ENCODE measurements at places on chromosomes 2 and 18. TPM values are rescaled to one million over a fixed set of nuclear protein-coding genes. Genes with fewer than 3 reads are reported as not detected.
A peak's percentile ranks its signal among the peaks of the same experiment; 100 is the strongest.

The SLC4A3 gene
- not detected for total RNA-seq

DNA sequence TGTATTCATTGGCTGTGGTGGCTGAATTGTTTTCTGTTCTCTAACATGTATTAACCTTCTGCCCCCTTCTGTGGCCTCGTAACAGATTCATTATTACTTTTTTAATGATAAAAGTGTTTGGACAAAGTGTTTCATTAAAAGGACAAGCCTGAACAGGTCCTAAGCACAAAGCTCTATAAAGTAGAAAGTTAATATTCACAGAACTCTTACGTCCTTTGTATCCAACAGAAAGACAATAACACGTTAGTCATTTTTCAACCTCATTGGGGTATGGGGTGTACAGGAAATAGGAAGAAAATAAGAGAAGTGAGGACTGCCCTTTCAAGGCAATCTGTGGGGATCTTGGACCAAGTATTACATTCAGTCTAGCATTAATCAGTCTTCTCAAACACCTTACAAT is 105.5 kb upstream of the RGPD4 start:
- no peak for DNase-seq

- DNase-seq: peak; percentile 40
These were observed 679 bp downstream of the CLK1 start for GRCh38 chr2:200863782-200864175.

The C2orf76 gene
- 17.7 TPM for total RNA-seq

GRCh38 chr2:10400568-10400977 is 47.6 kb downstream of the ODC1 start:
- DNase-seq: no peak

The RRM2 gene
- 324 TPM for total RNA-seq

DNA sequence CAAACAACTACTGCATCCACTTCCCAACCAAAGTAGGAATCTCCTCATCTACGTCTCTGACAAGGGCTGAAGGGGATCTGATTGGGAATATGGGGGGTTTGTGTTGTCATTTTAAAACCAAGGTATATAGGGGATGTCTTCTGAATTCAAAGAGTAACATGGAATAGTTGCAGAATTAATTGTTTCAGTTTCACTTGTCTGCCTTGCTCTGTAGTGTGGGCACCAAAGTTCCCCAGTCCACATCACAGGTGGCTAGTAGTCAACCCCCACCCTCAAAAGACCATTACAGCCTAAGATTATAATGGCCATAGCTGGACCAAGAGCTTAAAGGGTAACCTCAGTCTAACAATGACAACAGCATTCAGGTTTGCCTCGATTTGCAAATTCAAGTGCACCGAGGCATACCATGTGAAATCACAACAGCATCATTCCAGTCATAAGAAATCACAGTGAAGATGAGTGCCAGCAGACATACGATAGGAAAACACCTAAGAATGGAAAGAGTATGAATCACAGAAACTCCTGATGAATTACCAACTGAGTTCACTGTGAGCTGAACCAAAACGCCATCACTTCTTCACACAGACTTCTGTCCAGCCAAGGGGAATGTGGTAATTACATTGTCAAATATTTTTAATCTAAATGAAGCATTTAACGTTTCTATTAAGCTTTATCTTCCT is 52.4 kb downstream of the MYO5B start:
- DNase-seq: no peak

- DNase-seq: no peak
These were observed 53.2 kb upstream of the MAT2A start for GRCh38 chr2:85485815-85486214.

- peak; percentile 23 for DNase-seq
These were observed at the start of gene ASXL3 for GRCh38 chr18:33577685-33578517. ASXL3 (plus strand) TSS chr18:33578219; CDS start chr18:33578632, 413 bp downstream.

DNA sequence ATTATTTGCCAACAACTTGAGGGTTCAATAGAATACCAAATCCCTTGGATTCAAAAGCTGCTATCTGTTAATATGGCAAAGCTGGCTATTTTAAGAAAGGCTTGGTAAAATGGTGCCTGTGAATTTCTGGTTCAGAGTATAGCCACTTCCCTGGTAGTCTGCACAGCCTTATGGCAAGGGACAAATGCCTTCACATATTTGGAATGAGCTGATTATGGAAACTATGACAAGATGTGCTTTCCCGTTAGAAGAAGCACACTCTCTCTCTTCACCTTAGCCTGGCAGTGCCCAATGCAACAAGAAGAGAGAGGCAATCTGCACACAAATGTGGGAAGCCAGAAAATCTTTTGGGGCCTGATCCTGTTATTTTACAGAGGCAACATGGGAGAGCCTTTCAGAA is 47.5 kb upstream of the MAP3K20 start:
- DNase-seq: no peak

DNA sequence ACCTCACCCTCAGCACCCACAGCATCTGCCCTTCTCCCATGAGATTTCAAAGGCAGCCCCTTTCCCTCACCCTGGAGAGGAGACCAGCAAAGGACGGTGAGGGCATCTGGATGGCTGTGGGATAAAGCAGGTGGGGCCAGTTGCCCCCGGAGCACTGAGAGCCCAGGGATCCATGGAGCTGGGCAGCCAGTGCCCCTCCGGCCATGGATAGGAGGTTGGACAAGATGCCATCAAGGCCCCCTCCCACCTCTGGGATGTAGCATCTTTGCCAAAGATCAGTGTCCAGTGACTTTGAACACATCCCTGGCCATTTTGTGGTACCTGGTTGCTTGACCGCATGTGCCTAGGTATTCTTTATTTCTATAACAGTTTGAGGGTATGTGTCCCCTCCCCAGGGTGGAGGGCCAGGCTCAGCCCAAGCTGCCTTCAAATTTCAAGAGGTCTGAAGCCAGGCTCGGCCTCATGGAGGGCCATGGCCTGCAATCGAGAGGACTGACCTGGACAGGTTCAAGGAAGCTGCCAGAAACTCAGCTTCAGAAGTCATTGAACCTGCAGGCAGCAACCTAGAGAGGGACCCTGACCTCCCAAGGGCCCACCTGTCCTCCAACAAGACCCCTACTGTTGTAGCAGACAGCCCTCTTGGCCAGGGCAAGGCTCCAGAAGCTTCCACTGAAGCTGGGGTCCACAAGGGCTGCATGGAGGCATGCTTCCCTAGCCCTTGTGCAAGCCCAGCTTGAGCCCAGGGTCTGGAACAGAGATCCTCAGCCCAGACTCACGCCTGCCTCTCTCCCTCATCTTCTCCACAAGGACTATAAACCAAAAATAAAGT is 55.5 kb upstream of the BIN1 start:
- DNase-seq: no peak

The SPHKAP gene
- not detected for total RNA-seq

GRCh38 chr2:127706215-127706990 is 5.1 kb downstream of the SFT2D3 start:
- no peak for DNase-seq

- DNase-seq: no peak
These were observed 4.3 kb downstream of the RAX start for GRCh38 chr18:59268721-59269562.

The SPRED2 gene
- total RNA-seq: 41.9 TPM

The PRSS56 gene
- not detected for total RNA-seq

DNA sequence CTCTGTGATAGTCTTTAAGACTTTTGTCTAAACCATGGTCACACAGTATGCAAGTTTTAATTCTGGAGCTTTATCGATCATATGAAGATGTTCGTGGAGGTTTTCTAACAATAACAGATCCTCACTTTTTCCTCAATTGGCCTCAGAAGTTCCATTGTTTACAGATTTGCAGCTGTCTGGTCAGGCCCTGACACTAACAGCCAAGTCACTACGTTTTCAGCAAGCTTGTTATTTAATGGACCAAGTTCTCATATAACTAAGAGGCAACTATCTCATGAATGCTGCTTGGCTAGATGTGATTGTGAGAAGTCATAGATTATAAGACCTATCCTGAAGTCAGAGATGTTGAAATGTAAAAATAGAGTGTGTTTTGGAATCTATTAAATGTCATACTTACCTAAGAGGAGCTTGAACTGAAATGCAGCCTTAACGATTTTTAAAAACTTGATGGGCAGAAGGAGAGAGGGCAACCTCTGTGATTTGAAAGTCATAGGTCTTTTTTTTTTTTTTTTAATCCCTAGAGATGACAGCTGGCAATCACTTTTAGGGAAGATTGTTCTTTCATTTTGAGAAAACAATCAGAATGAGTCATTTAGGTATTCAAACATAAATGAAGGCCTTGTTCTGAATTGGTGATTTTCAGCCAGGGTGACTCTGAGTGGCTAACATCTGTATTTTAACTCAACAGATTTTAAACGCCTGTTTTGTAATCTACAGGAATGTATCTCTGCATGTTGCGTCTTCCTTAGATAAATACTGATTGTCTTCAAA is 48.4 kb upstream of the NEMP2 start:
- DNase-seq: no peak

The HOXD13 gene
- total RNA-seq: not detected

The IL1B gene
- not detected for total RNA-seq

- no peak for DNase-seq
These were observed 190.1 kb upstream of the AGAP1 start for GRCh38 chr2:235303499-235304291.
